ENCODE measurements at places on chromosomes 3 and 15.

DNA sequence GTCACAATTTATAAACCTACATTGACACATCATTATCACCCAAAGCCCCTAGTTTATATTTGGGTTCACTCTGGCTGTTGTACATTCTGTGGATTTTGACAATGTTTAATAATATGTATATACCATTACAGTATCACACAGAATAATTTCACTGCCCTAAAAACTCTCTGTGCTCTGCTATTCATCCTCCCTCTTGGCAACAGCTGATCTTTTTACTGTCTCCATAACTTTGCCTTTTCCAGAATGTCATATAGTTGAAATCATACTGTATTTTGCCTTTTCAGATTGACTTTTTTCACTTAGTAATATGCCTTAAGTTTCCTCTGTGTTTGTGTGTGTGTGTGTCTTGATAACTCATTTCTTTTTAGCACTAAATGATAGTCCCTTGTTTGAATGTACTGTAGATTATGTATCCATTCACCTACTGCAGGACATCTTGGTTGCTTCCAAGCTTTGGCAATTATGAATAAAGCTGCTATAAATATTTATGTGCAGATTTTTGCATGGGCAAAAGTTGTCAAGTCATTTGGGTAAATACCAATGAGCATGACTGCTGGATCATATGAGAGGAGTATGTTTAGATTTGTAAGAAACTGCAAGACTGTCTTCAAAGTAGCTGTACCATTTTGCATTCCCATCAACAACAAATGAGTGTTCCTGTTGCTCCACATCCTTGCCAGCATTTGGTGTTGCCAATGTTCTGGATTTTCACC is 9.5 kb downstream of the PARP15 start:
- DNase-seq, result no peak

GRCh38 chr3:176615826-176616225 is 581.5 kb downstream of the TBL1XR1 start:
- DNase-seq, result no peak

DNA sequence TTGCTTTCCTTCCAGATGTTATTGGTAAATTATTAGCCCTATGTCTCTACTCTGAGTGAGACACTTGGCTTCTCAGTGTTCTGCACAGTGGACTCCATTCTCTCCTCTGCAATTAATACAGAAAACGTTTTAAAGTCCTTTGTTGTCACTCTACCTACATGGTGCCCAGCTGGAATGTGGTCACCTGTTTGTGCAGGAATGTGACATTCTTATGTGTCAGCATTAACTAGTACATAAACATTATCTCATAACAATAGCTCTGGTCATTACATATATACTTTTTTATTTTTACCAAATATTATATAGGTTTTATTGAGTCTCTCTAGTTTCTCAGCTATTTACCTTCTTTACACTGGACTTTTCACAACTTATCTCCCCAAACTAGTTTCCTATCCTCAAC is 147.0 kb upstream of the KCNMB2 start:
- DNase-seq, result no peak

DNA sequence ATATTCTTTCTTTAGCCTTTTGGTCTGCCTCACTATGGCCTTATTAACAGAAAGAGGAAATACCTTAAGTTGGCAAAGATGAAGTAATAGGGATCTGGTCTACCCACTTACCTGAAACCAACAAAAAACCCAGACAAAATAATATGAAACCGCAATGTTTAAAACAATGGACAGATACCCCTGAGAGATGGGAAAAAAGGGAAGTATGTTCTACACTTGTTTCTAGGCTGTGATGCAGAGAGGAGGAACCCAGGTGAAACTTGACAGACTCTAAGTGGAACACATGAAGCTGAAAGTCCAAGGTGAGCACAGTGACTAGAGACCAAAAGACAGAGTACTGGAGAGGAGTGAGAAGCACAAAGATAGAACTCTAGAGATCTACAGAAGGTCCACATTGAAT is 78.4 kb downstream of the NR2E3 start:
- DNase-seq, result no peak

GRCh38 chr3:177934001-177934891 is 602.0 kb upstream of the KCNMB2 start:
- no peak for DNase-seq

DNA sequence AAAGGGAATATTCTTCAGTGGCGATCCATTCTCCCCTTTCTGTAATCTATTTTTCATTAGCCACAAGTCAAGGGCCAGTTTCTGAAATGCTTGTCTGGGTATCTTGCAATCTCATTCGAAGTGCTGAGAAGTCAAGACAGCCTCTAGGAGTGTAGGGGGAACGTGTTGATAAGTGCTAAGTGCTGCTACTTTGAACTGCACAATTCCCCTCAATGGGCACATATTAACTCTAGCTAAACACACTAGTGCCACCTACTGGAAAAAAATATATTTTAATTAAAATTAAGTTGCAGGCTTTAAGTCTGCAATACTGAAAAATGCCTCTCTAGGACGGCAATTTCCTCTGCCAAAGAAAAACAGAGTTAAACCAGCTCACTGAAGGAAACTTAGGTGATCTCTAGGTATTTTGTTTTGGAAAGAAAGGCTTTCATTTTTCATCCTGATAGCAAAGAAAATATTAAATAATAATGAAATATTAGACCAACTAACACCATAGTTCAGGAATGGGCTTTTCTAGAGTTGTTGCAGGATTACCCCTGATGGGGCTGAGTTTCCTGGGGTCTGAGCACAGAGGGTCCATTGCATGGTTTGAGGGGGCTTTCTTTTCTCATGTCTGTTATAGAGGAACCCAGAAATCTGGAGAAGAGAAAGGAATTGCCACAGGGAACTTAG is 181.9 kb upstream of the KBTBD8 start:
- DNase-seq, result no peak

DNA sequence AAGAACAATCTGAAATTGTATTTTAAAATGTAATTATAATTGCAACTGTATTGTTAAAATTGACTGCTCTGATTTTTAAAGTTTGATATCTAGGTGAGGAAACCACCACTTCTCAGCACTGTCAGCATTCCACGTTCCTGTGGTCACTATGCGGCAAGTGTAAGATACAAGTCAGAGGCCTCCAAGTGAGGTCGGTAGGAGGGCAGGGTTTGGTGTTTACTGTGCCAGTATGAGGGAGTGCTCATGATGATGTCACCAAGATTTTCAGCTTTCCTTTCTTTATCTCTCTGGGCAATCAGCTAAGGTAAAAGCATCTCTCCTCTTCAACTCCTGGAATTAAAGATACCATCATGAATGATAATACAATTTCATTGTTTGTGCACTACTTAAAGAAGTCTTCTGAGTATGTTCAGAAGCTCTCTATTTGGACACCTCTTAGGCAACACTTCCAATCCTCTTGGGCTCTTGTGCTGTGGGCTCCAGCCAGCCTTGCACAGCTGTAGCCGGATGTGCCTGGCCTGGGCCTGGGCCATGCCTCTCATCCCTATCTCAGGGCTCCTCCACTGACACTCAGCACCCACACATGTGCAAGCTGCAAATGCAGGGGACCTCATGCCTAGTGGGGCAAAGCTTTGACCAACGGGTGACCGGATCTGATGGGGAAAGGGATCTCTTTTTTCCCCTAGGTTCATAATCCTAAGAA is 42.9 kb downstream of the CCR3 start:
- DNase-seq, result no peak

DNA sequence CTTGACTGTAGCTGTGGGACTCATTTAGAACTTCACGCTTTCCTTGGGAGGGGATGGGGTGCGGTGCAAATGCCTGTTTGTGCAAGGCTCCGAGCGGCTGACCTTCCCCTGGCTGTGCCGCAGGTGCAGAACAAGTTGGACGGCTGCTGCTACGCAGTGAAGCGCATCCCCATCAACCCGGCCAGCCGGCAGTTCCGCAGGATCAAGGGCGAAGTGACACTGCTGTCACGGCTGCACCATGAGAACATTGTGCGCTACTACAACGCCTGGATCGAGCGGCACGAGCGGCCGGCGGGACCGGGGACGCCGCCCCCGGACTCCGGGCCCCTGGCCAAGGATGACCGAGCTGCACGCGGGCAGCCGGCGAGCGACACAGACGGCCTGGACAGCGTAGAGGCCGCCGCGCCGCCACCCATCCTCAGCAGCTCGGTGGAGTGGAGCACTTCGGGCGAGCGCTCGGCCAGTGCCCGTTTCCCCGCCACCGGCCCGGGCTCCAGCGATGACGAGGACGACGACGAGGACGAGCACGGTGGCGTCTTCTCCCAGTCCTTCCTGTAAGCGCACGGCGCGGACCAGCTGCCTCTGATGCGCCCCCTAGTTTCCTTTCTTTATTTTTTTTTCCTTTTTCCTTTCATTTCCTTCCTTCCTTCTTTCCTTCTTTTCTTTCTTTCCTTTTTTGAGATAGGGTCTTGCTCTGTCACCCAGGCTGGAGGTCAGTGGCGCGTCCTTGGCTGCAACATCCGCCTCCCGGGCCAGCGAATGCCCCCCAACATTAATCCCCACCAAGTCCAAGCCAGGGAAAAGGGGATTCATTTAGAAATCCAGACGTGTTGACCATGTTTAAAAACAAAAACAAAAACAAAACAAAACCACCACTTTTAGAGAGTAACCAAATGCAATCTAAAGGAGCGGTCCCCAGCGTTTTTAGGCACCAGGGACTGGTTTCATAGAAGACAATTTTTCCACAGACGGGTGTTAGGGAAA is 42.7 kb downstream of the EIF2AK4 start:
- DNase-seq, result peak; percentile 68

GRCh38 chr15:65952391-65953053 is 83.2 kb downstream of the RAB11A start:
- no peak for DNase-seq

GRCh38 chr3:33884701-33885100 is 86.3 kb downstream of the PDCD6IP start:
- no peak for DNase-seq

DNA sequence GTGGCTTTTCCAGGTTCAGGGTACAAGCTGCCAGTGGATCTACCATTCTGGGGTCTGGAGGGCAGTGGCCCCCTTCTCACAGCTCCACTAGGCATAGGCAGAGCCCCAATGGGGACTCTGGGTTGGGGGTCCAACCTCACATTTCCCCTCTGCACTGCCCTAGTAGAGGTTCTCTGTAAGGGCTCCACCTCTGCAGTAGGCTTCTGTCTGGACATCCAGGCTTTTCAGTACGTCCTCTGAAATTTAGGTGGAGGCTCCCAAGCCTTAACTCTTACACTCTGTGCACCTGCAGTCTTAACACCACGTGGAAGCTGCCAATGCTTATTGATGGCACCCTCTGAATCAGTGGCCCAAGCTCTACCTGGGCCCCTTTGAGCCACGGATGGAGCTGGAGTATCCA is 22.5 kb upstream of the TM4SF4 start:
- no peak for DNase-seq

GRCh38 chr3:155643581-155644165 is 101.2 kb downstream of the PLCH1 start:
- no peak for DNase-seq

- no peak for DNase-seq
Measured at GRCh38 chr3:122232485-122232884, 49.0 kb downstream of the CASR start.

DNA sequence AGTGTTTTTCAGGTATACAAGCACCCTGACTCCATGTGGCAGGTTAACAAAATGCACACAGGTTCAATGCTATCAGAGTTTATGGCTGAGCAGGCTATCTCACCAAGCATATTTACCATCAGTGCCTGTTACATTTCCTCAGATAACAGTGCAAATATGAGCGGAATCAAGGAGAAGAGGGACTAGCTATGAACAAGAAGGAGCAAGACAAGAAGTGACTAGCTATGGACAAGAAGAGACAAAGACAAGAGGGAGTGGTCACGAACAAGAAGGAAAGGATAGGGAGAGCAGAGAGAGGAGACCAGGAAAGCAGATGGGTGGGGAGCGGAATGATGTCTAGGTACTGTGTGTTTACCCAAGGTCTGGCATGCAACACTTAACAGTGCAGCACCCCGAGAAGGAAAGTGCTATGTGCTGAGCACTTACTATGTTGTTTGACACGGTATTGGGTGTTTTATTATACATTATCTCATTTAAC is 8.6 kb downstream of the ILDR1 start:
- no peak for DNase-seq

GRCh38 chr3:193774916-193775285 is 181.9 kb downstream of the OPA1 start:
- no peak for DNase-seq

GRCh38 chr3:192024751-192025150 is 563.8 kb downstream of the PYDC2 start:
- DNase-seq, result no peak

- no peak for DNase-seq
Measured at GRCh38 chr3:159861369-159861987, 127.2 kb upstream of the IL12A start.

DNA sequence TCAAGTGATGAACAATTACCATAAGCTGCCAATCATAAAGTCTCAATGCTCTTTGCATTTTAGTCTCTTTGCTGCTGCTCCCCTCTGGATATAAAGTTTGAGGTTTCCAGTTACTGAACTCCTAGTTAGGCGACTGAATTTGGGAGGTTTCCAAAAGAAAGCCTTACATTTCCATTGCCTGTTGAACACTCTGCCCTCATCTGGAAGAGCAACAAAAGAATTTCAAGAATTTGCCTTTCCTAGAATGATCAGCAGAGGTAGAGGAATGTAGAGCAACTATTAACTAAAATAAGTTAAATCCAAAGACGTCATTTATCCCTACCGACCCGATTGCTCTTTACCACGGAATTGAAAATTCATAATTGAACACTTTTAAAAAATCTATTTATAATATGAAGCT is 53.4 kb upstream of the PRICKLE2 start:
- no peak for DNase-seq

DNA sequence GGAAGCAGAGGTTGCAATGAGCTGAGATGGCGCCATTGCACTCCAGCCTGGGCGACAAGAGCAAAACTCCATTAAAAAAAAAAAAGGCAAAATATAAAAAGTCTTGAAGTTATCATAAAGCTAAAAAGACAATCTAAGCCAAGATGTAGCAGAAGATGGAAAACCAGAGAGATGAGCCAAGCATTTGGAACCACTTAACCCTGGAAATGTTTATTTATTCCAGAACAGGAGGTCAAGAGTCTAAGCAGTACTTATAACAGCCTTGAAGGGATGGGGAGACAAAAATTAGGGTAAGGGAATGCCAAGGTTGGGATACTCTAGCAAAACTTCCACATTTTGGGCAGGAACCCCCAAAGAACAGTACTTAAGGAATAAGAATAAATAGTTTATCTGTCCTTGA is 30.1 kb downstream of the FAIM start:
- no peak for DNase-seq

DNA sequence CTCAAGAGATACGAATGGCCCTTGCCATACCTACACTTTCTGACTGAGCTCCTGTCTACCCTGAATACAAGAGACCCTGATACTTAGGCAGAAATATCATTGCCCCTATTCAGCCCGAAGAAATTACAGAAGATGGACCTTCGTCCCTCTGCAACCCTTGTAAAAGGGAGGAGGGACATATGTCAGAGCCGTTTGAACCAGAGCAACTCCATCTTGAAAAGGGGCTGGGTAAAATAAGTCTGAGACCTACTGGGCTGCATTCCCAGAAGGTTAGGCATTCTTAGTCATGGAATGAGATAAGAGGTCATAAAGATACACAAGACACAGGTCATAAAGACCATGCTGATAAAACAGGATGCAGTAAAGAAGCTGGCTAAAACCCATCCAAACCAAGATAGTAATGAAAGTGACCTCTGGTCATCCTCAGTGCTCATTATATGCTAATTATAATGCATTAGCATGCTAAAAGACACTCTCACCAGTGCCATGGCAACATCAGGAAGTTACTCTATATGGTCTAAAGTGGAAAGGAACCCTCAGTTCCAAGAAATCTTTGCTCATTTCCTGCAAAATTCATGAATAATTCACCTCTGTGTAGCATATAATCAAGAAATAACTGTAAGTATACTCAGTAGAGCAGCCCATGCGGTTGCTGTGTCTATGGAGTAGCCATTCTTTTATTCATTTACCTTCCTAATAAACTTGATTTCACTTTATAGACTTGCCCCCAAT is 49.7 kb upstream of the GPD1L start:
- no peak for DNase-seq

- DNase-seq, result no peak
Measured at GRCh38 chr3:23659840-23660430, 145.8 kb upstream of the UBE2E1 start.
